ENCODE measurements at places on chromosomes 4 and X.

GRCh38 chrX:57918750-57919436, 8.6 kb upstream of the ZXDA start:
- peak; percentile 30 for DNase-seq

- DNase-seq, result no peak
Measured at GRCh38 chr4:37646247-37646646, 39.9 kb downstream of the RELL1 start.

DNA sequence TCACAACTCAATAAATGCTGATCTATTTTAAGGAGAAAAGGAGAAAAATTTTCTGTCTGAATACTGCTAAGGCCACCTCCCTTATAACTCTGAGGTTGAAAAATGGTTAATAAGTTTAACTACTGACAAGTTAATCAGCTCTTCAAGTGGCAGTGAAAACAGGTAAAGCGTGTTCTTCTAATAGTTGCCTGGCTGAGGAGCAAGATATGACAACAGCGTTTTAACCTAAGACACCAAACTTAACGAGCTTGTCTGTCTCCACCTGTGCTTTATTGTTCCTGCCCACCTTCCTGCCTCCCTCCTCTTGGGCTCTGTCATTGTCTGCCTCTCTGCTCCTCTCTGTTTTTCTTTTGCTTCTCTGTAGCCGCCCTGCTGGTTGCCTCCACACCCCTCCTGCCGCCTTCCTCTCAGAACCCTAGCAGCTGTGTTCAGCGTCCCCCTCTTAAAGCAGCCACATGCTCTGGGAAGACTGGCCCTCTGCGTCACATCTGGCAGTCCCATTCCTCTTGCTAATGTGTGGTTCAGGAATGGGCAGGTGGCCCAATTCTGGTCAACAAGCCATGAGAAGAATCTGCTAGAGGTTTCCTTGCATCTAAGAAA, 4.3 kb upstream of the TSPAN5 start:
- DNase-seq, result no peak

GRCh38 chr4:91089178-91089577, 962.0 kb downstream of the CCSER1 start:
- no peak for DNase-seq

DNA sequence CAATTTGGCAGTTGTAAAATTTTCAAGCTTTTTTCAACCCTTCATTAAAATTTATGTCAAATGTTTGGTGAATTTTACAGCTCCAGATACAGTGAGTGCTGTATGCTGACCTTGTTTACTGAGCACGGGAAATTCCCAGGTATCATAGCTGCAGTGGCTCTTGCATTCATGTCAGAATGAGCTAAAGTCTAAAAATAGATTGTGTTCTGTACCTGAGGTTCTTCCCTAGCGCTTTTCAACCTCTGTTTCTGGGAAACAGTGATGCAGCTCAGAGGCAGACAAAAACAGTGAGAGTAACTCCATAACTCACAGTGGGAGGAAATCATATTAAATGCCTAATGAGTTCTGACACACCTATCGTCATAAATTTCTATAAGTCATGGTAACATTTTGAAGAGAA, 393.8 kb upstream of the GNPDA2 start:
- no peak for DNase-seq

DNA sequence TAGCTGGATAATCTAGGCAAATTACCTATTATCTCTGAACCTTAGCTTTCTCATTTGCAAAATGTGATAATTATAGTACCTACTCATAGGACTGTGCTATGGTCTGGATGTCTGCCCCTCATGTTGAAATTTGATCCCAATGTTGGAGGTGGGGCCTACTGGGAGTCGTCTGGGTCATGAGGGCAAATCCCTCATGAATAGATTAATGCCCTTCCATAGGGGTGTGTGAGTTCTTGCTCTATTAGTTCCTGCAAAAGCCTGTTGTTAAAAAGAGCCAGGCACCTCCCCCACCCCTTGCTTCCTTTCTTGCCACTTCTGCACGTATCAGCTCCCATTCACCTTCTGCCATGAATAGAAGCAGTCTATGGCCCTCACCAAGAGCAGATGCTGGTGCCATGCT, 73.9 kb downstream of the SERTM2 start:
- no peak for DNase-seq

DNA sequence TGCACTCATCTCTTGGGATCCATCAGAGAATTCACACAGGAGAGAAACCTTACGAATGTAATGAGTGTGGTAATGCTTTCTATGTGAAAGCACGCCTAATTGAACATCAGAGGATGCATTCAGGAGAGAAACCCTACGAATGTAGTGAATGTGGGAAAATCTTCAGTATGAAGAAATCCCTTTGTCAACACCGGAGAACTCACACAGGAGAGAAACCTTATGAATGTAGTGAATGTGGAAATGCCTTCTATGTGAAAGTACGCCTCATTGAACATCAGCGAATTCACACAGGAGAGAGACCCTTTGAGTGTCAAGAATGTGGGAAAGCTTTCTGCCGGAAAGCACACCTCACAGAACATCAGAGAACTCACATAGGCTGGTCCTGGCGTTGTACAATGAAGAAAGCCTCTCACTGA, 42.8 kb downstream of the ZNF157 start:
- no peak for DNase-seq

- no peak for DNase-seq
Measured at GRCh38 chr4:88144866-88145300, 13.6 kb downstream of the ABCG2 start.

DNA sequence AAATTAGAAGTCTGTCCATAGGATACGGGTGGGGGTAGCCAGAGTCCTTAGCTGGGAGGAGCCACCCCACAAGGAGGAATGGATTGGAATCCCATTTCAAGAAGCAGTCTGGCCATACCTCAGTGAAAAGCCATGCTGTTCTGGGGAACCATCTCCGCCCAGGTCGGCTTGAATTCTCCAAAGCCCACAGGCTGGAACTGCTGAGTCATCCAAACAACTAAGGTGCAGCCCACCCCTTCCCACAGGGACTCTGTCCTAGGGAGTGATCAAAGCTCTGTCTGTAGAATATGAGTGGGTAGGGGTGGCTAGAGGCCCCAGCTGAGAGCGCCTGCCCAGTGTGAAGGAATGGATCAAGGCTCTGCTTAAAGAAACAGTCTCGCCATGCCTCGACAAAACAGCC, 38.8 kb downstream of the ZXDA start:
- DNase-seq, result no peak

GRCh38 chrX:34053931-34054330, 78.2 kb downstream of the FAM47A start:
- no peak for DNase-seq

DNA sequence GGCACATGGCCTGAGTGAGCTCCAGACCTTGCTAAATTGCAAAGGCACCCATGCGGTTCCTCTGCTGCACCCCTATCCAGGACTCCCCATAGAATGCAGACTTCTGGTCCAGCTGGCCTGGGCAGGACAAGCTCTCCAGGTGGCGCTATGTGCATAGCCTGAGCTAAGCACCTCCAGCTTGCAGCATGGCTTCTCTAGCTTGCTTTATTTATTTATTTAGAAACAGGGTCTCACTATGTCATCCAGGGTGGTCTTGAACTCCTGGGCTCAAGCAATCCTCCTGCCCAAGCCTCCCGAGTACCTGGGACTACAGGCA, 5.5 kb upstream of the WFS1 start:
- peak; percentile 46 for DNase-seq

- DNase-seq, result no peak
Measured at GRCh38 chr4:83417566-83417965, 38.1 kb downstream of the HELQ start.

- DNase-seq, result no peak
Measured at GRCh38 chrX:69085151-69085550, 80.1 kb downstream of the PJA1 start.

- DNase-seq, result peak; percentile 88
Measured at GRCh38 chr4:86593688-86594558, at the start of gene PTPN13. Gene PTPN13 (plus strand): TSS chr4:86594315. CDS start chr4:86635257, 40,942 bp downstream.

- DNase-seq, result peak; percentile 25
Measured at GRCh38 chrX:150958177-150958576, 25.0 kb upstream of the HMGB3 start.

- DNase-seq, result no peak
Measured at GRCh38 chr4:16513876-16514275, 287.6 kb upstream of the TAPT1 start.

DNA sequence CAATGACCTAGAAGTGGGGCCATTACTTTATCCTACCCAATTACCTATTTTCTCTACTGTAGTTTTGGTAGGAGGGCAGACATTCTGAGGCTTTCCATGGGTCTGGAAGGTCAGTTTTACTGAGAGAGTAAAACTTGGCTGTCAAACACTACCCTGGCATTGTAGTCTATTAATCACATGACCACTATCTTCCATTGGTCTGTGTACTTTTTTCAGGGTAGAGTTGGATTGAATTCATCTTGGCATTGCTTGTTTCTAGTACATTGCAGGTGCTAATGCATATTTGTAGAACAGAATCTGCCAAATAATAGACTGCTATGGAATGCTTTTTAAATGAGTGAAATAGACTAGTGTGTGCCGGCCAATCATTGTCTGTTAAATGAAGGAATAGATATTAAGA, 271.9 kb downstream of the STIM2 start:
- DNase-seq, result no peak

DNA sequence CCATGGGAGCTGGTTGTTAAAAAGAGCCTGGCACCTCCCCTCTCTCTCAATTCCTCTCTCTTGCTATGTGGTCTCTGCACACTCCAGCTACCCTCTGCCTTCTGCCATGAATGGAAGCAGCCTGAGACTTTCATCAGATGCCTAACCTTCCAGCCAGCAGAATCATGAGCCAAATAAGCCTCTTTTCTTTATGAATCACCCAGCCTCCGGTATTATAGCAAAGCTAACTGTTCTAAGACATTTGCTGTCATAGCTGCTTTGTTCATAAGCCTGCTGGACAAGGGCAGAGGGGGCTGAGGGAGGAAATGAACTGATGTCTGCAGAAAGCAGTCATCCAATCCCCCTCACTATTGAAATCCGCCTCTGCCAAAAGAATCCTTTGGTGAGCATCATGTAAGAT, 196.7 kb downstream of the ZNF330 start:
- DNase-seq, result no peak

DNA sequence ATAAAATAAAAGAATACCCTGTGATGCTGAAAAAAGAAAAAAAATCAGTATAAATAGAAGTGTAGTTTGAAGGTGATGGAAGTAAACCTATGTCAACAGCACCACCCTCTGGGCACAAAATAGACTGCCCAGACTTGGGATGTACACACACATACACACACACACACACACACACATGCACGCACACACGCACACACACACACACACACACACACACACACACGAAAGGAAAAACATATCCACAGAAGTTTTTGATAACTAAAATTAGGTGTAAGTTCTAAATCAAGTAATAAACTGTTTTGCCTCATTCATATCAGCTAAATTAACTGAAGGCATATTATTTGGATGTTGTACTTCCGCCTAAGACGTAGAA, 40.5 kb downstream of the ANXA5 start:
- DNase-seq, result peak; percentile 49

GRCh38 chr4:19596342-19596741, 655.4 kb upstream of the SLIT2 start:
- DNase-seq, result no peak

DNA sequence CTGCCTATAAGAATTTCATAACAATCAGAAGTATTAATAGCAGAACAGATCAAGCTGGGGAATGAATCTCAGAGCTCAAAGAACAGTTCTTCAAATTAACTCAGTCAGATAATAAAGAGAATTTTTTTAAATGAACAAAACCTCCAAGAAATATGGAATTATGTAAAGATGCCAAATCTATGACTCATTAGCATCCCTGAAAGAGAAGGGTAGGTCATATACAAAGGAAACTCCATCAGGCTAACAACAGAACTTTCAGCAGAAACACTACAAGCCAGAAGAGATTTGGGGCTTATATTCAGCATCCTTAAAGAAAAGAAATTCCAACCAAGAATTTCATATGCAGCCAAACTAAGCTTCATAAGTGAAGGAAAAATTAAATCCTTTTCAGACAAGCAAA, 28.6 kb downstream of the CBR4 start:
- no peak for DNase-seq

DNA sequence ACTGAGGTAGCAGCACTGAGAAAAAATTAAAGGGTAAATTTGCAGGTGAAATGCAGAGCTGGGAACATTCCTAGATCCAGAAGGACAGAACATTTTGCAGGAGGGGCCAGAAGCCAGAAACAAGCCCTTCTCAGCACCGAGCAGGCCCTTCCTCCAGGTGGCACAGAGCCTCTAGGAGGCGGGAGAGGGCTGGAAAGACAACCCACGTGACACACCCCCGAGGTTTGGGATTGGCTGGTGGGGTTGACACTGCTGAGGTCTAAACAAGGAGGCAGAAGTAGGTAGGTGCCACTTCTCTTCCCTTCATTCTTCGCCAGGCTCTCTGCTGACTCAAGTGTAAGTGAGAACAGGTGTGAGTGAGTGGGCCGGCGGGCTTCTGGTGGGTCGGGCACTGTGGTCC, at the start of gene PAGE4:
TSS of gene PAGE4 (plus strand) at position 288 of the 400 bp plus-strand sequence. CDS start 1,126 bp downstream, outside the sequence.
- DNase-seq, result no peak

DNA sequence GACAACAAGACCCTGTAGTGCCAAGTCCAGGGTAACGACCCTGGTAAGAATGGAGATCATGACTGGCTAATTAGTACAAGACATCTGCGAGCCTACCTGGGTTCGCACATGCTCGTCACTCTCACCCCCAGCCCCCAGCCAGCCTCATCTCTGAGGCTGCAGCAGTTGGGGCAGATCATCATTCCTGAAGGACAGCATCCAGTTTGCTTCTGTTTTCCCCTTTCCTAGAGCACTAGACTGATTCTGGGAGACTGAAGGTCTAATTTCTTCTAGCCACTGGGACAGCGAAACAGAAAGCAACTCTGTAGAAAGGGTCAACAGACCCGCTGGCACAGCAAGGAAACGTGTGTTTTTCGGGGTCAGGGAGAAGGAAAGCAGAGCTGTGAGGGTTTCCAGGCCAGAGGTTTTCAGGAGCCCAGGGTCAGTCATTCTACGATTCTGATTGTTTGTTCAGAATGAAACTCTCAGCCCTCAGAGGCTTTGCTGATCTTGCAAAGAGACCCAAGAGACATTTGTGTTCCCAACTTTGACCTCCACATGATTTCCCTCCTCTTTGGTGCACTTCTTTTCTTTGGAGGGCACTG, 343.1 kb upstream of the NOCT start:
- no peak for DNase-seq

DNA sequence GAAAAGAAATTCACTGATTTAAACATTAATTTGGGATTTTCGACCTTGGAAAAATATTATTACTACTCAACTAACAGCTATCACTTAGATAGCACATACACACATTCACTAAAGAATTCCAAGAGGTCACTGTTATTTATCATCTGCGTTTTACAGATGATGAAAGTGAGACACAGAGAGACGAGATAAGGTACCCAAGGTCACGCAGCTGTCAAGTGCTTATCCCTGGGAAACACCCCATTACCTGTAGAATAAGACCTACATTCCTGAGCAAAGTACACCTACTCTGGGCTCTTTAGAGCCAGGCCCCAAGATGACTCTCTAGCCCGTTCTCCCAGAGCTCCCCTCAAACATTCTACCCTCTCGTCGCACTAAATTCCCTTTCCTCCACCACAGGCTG, 48.6 kb downstream of the HAUS3 start:
- no peak for DNase-seq

- DNase-seq, result no peak
Measured at GRCh38 chrX:3428792-3429191, 82.3 kb upstream of the MXRA5 start.

GRCh38 chr4:159279084-159279483, 176.2 kb downstream of the RAPGEF2 start:
- DNase-seq, result no peak

Data from NCI-H1092 treated with DMSO at 0.1 percent for 48 hours (cell line).